SK-N-SH (cell line): ENCODE measurements at places on chromosomes 16 and 17.

- DNase-seq, result no peak
Measured at GRCh38 chr17:1994707-1995106, 30.4 kb downstream of the RTN4RL1 start.

DNA sequence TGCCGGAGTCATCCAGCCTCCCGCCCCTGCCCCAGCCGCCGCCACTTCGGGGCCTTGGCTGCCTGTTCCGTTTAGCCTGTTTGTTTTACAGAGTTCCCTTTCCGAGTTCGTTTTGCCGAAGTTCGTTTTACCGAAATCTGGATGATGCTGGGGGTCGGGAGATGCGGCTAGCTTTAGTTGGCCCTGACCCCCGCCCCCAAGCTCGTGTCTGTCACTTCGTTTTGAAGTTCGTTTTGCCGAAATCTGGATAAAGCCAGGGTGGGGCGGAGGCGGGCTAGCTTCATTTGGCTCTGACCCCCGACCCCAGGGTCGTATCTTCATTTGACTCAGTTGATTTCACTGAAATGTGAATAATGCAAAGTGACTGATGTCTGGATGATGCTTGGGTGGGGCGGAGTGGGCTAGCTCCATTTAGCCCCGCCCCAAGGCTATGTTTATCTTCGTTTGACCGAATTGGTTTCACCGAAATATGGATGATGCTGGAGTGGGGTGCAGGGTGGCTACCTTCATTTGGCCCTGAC, 591 bp downstream of the PSMD7 start:
- peak; percentile 56 for DNase-seq

DNA sequence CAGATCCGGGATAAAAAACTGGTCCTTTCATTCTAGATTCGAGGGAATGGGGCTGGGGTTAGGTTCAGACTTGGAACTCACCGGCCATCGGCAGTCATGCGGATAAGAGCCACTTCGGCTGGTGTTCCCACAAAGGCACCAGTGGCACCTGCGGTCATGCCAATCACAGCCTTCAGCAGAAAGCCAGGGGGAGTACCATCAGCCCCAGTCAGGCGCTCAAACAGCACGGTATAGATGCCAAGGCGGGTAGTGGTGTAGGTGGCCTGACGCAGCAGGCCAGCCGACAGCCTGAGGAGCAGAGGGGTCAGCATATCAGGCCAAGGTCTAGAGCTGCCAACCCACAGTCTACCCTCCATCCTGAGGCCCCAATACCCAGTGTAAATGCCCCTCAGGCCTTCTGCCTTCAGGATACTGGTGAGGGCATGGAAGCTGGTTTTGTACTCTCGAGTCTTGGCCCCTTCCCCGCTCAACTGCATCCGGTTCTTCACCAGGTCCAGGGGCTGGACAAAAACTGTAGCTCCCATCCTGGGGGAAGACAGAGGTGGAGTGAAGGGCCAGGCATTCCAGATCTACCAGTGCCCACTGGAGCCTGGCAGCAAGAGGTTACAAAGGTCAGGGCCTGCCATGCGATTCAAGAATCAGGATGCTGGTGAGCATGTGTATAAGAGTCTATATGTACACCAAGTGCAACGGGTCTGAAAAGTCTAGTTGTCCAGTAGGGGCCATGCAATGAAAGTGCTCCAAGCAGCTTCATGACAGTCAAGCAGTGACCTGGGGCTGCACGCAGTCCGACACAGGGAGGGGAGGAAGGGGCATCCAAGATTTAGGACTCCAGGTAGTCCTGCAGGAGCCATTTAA, 929 bp downstream of the SLC25A11 start:
- no peak for DNase-seq

DNA sequence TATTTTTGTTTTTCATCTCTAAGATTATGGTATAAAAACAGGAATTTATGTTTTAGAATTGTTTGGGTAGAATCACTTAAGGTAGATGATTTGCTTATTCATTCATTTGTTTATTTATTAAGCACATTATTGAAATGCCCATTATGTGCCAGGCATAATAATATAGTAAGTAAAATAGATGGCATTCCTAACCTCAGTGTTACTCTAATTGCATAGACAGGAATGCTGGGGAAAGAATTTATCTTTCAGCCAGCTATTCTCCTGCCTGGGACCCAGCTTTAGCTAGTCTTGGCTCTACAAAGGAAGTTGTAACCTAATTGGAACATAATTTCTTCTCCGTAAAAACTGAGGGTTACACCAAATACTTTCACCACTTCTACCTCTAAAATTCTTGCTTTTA, 44.6 kb downstream of the NFAT5 start:
- peak; percentile 9 for DNase-seq

GRCh38 chr17:81449351-81449750, 54.1 kb downstream of the BAHCC1 start:
- no peak for DNase-seq

DNA sequence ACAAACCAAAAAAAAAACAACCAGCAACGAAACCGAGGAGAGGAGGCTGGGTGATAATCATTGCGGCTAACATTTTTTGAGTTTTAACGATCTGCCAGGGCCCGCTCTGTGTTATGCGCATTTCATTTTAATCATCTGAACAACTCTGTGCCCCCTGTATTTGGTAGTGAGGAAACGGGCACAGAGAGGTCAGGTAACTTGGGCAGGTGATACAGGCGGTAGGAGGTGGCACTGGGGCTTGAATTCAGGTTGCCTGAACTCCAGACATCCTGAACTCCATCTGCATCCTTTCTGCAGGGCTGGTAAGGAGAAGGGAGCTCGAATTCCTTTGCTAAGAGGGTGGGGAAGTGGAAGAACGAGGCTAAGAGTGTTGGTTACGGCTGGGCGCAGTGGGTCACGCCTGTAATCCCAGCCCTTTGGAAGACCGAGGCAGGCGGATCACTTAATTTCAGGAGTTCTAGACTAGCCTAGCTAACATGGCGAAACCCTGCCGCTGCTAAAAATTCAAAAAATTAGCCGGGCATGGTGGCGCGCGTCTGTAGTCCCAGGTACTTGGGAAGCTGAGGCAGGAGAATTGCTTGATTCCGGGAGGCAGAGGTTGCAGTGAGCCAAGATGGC, 1.1 kb downstream of the CLUAP1 start:
- no peak for DNase-seq

DNA sequence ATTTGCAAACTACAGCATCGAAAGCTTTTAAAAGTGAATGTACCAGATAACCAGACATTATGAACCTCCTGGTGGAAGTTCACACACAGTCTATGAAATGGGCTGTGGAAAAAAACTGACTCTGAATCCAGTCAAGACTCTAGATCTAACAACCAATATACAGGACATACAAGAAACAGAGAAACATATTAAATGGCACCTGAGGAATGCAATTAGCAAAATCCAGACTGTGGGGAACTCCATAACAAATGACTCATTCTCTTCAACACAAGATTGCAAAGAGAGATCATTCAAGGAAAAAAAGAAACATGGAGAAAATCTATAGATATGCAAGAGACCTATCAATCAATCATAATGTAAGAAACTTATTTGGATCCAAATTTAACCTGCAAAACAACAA, 119.0 kb downstream of the MYO1D start:
- DNase-seq, result no peak

DNA sequence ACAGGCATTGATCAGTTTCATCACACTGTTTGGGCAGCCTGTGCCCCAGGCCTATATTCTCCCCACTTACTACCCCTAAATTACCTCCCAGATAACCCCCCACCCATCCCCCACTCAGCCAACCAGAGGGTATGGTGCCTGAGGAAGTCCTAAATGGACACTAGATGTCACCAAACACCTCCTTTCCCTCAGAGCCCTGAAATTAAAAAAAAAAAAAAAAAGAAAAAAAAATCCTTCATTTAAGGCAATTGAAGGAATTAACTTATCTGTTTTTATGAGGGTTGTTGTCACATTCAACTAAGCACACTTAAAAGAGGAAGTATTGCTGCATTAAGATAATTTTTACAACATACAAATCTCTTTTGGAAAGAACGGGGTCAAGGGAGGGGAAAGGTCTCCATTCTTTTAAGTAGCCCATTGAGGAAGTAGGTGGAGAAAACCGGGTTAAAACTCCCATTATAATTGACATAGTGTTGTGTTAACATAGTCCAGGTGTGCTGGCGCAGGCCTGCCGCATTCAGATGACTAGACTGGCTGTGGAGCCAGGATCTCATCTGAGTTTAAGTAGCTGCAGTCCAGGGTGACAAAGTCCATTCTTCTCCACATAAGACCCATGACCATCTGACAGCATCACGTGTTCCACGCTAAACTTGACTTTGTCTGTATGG, 46.3 kb downstream of the SNX11 start:
- DNase-seq, result peak; percentile 62

DNA sequence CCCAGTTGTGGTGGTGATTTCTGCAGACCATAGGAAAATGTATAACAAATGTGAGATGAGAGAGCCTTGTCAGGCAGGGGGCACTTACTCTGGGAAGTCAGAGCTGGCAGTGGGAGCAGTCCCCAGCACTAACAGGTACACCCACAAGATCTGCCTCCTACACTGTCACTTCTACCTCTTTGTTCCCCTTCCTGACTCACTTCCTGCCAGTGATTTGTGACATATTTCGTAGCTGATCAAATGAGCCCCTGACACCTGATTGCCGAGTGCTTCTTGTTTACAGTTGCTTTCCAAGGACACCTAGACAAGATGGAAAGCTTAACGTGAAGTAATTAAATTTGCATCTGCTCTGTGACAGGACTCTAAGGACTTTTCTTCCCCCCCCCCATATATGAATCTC, 40.5 kb downstream of the FTO start:
- DNase-seq, result no peak
